ENCODE measurements at places on chromosomes 2 and 18.
A peak's percentile ranks its signal among the peaks of the same experiment; 100 is the strongest.

GRCh38 chr18:5334456-5335075, 39.0 kb upstream of the ZBTB14 start:
- H3K27ac ChIP-seq, result no peak overlapping the region
- H3K36me3 ChIP-seq, result no peaks in the 10 kb centered on the region
- no peak for DNase-seq
- no peak overlapping the region for H3K4me3 ChIP-seq

GRCh38 chr2:80579756-80580155, 275.2 kb upstream of the LRRTM1 start:
- H3K27me3 ChIP-seq, result no peaks in the 10 kb centered on the region
- no peak for DNase-seq
- no peaks in the 10 kb centered on the region for H3K36me3 ChIP-seq
- no peak overlapping the region for H3K4me3 ChIP-seq

DNA sequence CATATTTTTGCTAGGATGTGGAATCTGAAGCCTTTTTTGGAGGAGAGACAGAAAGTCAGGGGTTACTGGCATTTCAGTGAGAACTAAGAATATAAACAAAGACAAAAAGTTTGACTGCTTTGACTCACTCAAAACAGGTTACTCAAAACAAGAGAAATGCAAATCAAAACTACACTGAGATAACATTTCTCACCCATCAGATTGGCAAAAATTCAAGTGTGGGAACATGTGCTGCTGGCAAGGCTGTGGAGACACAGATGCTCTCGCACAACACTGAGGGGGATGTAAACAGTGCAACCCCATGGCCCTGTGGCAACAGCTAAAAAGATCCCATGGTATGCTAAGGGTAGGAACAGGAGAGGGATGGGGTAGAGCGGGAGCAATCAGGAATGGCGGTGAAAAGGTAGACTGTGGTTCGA, 86.6 kb downstream of the DTNB start:
- H3K4me3 ChIP-seq, result no peak overlapping the region
- no peaks in the 10 kb centered on the region for H3K4me1 ChIP-seq
- H3K27me3 ChIP-seq, result no peaks in the 10 kb centered on the region
- H3K36me3 ChIP-seq, result no peaks in the 10 kb centered on the region

DNA sequence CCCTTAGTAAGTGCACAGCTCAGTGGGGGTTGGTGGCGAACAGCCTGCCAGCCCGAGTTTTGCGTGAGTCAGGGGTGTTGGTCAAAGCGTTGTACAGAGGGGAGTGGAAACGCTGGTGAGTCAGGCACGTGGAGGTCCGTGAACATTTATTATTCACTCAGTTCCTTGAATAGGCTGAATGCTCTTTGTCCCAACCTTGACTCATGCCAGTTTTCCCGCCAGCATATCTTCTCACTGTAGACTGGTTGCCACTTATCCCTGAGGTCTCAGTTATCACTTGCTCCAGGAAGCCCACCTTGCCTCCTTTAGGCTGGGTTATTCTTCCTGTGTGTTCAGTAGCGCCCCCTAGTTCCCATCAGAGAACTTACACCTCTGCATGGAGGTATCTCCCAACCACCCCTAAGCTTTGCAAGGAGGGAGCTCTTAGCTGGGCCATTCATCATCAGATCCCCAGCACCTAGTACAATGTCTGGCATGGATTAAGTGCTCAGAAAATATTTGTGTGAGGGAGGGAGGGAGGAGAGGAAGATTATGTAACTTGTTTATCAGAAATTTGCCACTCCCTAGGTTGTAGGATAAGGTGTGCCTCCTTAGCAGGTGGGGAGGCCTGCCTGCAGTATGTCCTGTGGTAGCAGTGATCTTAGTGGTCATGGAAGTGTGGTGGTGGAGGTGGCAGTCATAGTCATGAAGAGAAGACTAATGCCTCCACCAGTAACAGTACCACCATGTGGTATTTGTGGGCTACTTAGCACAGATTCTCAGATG, 72.1 kb downstream of the CABLES1 start:
- DNase-seq, result no peak
- H3K27me3 ChIP-seq, result no peaks in the 10 kb centered on the region
- H3K27ac ChIP-seq, result no peak overlapping the region
- no peaks in the 10 kb centered on the region for H3K36me3 ChIP-seq
- peaks cover 25% of the 10 kb centered on the region for H3K4me1 ChIP-seq

DNA sequence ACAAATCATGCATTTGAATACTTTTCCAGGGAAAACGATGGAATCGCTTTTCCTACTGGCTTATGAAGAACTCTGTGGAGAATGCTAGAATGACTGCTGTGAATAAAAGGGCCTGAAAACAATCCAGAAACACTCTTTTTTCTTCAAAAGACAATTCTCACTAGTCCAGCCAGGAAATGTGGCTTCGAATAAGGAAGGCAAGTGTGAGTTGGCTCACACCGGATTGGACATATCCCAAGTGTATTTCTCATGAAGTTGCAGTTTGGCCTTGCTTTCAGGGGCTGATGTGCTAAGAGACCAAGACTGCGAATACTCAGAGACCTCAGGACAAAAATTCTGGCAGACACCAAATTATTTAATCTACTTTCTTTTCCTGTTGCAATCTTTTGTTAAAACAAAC, 54.1 kb downstream of the FIGN start:
- peak overlapping the region; percentile 44 for H3K4me3 ChIP-seq
- no peaks in the 10 kb centered on the region for H3K36me3 ChIP-seq
- H3K27ac ChIP-seq, result no peak overlapping the region
- no peaks in the 10 kb centered on the region for H3K27me3 ChIP-seq
- no peak for DNase-seq

GRCh38 chr2:215626812-215627281, 191.0 kb upstream of the FN1 start:
- peaks cover 37% of the 10 kb centered on the region for H3K4me1 ChIP-seq
- DNase-seq, result no peak
- no peak overlapping the region for H3K4me3 ChIP-seq
- H3K27ac ChIP-seq, result no peak overlapping the region
- H3K36me3 ChIP-seq, result no peaks in the 10 kb centered on the region
- H3K27me3 ChIP-seq, result no peaks in the 10 kb centered on the region

DNA sequence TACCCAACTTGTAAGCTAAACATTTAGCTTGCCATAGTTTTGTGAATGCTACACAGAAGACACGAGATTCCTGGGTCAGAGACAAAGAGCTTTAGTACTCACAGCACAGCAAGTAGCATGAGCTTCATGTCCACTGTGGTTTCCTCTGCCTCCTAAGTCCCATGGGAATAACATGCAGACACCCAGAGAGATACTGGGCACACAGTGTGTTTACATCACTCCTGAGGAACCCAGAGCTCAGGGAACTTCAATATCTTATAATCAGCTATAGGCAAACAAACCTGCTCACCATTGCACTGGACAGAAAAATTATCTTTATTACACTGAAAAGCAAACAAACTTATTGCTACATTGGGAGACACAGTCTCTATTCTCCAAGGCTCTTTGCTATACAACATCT, 14.5 kb upstream of the NCK2 start:
- no peak overlapping the region for H3K27ac ChIP-seq
- H3K27me3 ChIP-seq, result no peaks in the 10 kb centered on the region
- H3K4me3 ChIP-seq, result no peak overlapping the region
- no peaks in the 10 kb centered on the region for H3K36me3 ChIP-seq

DNA sequence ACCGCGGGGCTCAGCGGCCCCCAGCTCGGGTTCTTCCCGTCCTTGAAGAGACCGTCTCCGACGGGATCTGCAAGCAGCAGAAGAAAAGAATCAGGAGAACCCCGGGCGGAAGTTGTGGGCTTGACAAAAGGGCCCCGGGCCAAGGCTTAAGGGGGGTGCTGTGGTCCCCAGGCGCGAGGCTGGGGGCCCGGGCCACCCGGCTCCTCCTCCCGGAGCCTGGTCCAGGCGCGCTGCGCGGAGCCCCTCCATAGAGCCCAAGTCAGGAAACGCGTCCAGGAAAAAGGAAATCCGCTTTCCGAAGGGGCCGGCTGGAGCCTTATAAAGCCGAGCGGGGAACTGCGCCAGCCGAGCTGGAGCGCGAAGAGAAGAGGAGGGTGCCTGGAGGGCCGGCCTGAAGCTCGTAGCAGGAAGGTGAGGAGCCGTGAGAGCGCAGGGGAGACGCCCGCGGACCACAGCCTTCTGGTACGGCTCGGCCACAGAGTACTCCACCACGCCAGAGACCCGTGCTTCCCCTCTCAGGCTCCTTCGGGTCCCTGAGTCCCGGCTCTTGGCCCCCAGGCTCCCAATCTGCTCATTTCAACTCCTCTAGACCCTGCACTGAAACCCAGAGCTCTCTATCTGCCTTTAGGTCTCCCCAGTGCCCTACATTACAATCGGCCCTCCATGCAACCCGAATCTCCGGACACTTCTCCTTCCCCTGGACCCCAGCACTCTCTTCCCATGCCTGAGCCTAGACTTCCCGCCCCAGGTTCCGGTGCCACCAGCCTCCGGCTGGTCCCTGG, 554 bp downstream of the FEV start:
- H3K27me3 ChIP-seq, result peaks cover 27% of the 10 kb centered on the region
- H3K4me3 ChIP-seq, result peak overlapping the region; percentile 42
- no peak for DNase-seq
- no peak overlapping the region for H3K27ac ChIP-seq
- H3K4me1 ChIP-seq, result peaks cover 37% of the 10 kb centered on the region
- no peaks in the 10 kb centered on the region for H3K36me3 ChIP-seq

GRCh38 chr2:114661971-114662939, 219.8 kb downstream of the DPP10 start:
- H3K27me3 ChIP-seq, result no peaks in the 10 kb centered on the region
- no peaks in the 10 kb centered on the region for H3K36me3 ChIP-seq
- no peak for DNase-seq
- peak overlapping the region; percentile 74 for H3K4me3 ChIP-seq
- H3K4me1 ChIP-seq, result no peaks in the 10 kb centered on the region

DNA sequence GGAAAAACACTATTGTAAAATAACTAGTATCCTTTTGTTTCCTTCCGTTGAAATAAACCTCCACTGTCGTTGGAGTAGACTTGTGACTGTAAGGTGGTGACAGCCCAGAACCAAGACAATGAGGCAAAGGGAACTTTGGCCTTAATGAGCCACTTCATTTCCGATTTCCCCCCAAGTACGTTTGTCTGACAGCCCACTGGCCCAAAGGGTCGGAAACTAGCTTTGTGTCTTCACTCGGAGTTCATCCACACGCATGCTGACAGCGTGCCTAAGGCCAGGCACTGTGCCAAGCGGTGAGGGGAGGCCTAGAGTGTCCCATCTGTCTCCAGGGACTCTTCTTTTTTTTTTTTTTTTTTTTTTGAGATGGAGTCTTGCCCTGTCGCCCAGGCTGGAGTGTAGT, 21.0 kb downstream of the HJURP start:
- H3K4me1 ChIP-seq, result no peaks in the 10 kb centered on the region
- no peak for DNase-seq
- H3K4me3 ChIP-seq, result no peak overlapping the region
- H3K27me3 ChIP-seq, result no peaks in the 10 kb centered on the region

- H3K27ac ChIP-seq, result no peak overlapping the region
- no peaks in the 10 kb centered on the region for H3K36me3 ChIP-seq
- no peak for DNase-seq
- H3K27me3 ChIP-seq, result no peaks in the 10 kb centered on the region
These were observed 115.4 kb upstream of the CDC42EP3 start for GRCh38 chr2:37786854-37787253.

DNA sequence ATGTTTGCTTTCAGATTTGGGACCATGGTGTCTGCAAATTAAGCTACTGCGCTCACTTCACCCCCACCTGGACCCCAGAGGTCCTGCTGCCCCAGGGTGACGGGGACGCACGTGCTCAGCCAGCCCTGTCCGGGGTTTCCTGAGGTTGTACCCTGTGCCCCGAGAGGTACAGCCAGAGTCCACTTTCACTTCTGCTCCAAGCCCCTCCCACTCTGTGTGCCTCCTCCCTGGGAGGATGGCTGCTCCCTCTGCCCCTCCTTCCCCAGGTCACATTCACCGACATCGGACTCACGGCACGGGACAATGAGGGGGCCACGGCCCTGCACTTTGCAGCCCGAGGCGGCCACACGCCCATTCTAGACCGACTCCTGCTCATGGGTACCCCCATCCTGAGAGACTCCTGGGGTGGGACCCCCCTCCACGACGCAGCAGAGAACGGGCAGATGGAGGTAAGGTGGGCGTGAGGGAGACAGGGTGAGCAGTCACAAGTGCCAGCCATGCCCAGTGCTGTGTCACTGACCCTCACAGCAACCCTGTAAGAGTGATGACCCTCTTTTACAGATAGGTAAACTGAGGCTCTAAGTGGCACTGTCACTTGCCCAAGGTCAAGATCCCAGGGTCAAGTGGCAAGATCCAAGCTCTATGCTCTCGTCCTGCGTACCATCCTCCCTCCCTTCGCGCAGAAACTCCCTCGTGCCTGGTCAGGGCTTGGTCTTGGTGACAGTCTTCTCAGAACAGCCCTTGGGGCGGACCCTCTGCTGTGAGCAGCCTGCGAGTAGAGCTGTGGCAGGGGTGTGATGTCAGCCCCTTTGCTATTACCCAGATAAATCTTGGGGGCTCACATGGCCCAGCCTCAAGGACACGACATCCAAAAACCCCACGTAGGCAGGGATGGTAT, 7.6 kb downstream of the ESPNL start:
- H3K4me1 ChIP-seq, result no peaks in the 10 kb centered on the region
- no peak overlapping the region for H3K27ac ChIP-seq
- H3K27me3 ChIP-seq, result no peaks in the 10 kb centered on the region
- no peaks in the 10 kb centered on the region for H3K36me3 ChIP-seq

DNA sequence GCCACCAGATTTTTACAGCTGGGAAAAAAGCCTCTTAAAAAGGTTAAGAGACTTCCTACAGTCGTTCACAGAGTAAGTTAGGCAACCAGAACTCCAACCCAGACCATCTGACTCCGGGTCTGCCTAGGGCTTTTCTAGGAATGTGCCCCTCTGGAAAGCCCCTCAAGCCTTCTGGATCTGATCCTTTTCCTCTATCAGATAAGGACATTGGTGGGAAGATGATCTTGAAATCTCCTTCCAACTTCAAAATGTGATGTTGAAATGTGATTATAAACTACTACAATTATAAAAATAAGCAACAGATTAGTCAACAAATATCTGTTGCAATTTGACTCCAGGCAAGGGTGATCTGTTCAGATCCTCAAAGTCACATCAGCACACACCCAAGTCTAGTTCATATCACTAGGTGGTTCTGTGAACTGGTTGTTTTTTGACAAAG, 270.4 kb downstream of the ARHGAP15 start:
- no peaks in the 10 kb centered on the region for H3K27me3 ChIP-seq
- no peak overlapping the region for H3K27ac ChIP-seq
- no peak for DNase-seq
- no peaks in the 10 kb centered on the region for H3K4me1 ChIP-seq
- H3K4me3 ChIP-seq, result no peak overlapping the region

GRCh38 chr2:150924878-150925277, 336.8 kb downstream of the RBM43 start:
- H3K36me3 ChIP-seq, result no peaks in the 10 kb centered on the region
- H3K4me1 ChIP-seq, result no peaks in the 10 kb centered on the region
- H3K27ac ChIP-seq, result no peak overlapping the region
- DNase-seq, result no peak
- H3K4me3 ChIP-seq, result no peak overlapping the region

GRCh38 chr2:121128741-121129659, 156.0 kb downstream of the TFCP2L1 start:
- H3K4me3 ChIP-seq, result no peak overlapping the region
- H3K27me3 ChIP-seq, result no peaks in the 10 kb centered on the region
- H3K36me3 ChIP-seq, result no peaks in the 10 kb centered on the region
- no peaks in the 10 kb centered on the region for H3K4me1 ChIP-seq

DNA sequence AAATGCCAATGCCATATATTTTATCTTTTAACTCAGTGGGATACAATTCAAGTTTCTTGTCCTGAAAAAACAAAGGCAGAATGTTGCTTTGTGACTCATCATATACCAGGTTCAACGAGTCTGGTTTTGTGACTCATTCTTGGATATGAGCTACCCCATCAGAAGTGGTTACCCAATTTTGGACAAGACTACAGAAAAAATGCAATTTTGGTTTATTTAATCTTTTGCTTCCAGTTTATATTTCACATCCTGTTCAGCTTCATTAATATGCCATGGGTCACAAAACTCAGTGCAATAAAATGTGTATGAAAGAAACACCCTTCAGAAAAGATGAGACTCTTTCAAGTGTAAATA, 25.0 kb downstream of the FN1 start:
- no peak overlapping the region for H3K4me3 ChIP-seq
- H3K27ac ChIP-seq, result peak overlapping the region; percentile 62
- H3K27me3 ChIP-seq, result no peaks in the 10 kb centered on the region
